ENCODE measurements at places on chromosomes 2 and 18. TPM values are rescaled to one million over a fixed set of nuclear protein-coding genes. Genes with fewer than 3 reads are reported as not detected.
A peak's percentile ranks its signal among the peaks of the same experiment; 100 is the strongest.

GRCh38 chr2:238277695-238278094 lies 10.7 kb downstream of the PER2 start:
- DNase-seq: peak; percentile 46

The RTP5 gene
- not detected for total RNA-seq

DNA sequence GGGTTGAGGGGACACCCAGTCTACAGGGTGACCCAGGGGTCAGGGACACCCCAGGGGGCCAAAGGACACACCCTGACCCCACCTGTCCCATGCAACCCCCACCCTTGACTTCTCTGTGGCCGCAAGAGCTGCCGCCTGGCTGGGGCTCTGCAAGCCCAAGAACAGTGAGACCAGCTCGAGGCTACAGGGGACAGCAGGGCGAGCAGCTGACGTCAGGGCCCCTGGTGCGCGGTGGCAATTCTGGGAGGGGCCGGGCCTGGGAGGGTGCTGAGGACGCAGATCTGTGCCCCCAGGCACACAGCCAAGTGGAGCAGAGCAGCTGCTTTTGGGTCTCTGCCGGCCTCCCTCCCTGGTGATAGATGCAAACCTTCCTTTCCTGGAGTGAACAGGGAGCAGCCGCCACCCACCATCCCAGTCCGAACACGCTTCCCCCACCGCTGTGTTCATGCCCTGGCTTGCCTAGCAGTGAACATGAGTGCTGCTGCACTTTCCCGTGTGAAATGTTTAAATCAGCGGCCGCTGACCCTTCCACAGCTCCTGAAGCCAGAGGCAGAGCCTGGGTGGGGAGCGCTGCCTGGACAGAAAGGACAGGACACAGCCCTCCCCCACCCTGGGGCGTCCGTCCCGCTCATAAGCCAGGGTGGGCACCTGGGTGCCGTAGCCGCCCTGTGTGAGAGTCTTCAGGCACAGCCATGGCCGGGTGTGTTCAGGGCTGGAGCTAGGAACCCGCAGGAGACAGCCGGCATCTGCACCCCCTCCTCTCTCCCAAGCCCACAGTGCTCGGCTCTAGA lies 46.9 kb downstream of the SLC66A2 start:
- DNase-seq: no peak

DNA sequence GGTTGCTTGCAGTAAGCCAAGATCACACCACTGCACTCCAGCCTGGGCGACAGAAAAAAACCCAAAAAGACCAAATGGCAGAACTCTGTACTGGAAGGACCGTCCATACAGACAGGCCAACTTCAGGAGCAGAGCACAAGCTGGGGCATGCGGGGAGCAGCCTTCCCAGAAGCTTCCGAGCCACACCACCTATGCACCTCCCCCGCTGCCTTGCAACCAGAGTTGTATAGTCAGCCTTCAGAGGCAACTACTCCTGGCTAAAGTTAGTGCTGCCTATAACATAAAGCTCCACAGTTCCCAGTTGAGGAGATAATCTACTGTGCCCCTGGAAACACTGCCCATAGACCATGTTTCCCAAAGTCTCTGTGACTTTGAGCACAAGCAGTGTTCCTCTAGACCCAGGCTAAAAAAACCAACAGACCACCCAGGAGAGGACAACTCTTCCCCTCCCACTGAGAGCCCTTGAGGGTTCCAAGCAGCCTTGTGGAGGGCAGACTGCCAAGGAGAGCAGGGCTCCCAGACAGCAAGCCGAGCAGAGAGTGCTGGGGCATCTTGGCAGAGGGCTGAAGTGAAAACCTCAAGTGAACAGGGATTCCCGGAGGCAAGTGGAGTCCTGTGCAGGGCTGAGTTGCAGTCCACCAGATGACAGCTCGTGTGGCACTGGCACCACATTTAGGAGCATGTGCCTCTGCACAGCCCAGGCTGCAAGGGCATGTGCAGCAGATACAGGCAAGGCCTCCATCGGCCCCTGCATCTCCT lies 6.8 kb downstream of the SFT2D3 start:
- no peak for DNase-seq

The MLPH gene
- total RNA-seq: 3.9 TPM

The CNDP1 gene
- not detected for total RNA-seq

The UBE2E3 gene
- 68.3 TPM for total RNA-seq

GRCh38 chr2:28991460-28991859 lies 10.4 kb downstream of the TOGARAM2 start:
- no peak for DNase-seq

The FSIP2 gene
- total RNA-seq: 0.26 TPM

The PRKAG3 gene
- 22.0 TPM for total RNA-seq

- DNase-seq: no peak
These were observed 445.2 kb downstream of the IRS1 start for GRCh38 chr2:226354434-226354833.

The CYBRD1 gene
- 15.3 TPM for total RNA-seq

The GKN2 gene
- not detected for total RNA-seq

Data from psoas muscle (tissue), 8 donors.